Cardiac septum (tissue), 1 donor: ENCODE measurements at places on chromosomes 2 and 18. TPM values are rescaled to one million over a fixed set of nuclear protein-coding genes. Genes with fewer than 3 reads are reported as not detected.

GRCh38 chr18:79975985-79976680 is 11.7 kb downstream of the HSBP1L1 start:
- no peak for DNase-seq

The IL37 gene
- total RNA-seq = not detected

The GREB1L gene
- 16.2 TPM for total RNA-seq

DNA sequence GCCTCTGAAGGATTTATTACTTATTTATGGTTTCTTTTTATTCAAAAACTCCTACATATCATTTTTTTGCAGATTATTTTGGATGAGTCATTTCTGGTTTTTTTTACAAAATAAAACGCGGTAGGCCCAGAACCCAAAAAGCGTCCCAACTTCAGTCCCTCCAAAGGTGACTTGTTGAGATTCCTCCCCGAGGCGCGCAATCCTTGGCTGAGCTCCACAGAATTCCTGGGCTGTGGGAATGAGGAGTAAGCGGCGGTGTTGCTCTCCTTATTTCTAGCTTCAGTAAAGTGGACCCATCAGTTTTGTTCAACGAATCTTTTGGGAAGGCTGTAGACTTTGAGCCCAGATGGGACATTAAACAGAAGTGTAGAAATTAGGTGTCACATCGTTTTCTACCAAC is 67.0 kb upstream of the RMP24 start:
- DNase-seq = no peak

DNA sequence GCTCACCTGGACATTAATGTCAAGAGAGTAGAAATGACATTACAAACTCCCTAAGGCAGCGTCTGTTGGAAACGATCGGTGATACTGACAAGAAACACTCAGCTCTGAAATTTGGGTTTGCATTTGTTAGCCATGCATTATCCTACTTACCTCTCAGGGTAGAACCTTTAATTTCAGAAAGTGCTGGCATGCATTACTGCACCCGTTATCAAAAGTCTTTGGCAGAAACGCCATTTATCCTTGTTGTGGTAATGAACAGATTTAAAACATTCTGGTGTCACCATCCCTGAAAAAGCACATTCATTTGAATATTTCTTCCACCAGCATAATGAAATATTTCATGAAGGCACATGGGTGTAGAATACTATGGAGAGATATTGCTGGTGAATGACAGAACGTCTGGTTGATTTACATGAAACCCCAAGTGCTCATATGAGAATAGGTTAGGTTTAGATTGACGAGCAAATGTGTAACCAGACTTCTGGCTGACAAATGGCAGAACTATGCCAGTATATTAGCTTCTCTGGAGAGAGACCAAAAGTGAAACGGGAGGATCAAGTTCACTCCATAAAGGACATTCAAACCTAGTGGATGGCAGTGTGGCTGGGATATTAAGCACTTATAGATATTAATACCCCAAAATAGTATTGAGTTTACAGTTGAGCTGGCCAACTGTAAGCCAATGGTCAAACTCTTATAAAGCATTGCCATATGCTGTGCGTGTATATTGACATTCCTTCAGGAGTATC is 53.5 kb upstream of the ITGB6 start:
- no peak for DNase-seq

- no peak for DNase-seq
Measured at GRCh38 chr2:215870986-215871385, 142.4 kb downstream of the MREG start.

DNA sequence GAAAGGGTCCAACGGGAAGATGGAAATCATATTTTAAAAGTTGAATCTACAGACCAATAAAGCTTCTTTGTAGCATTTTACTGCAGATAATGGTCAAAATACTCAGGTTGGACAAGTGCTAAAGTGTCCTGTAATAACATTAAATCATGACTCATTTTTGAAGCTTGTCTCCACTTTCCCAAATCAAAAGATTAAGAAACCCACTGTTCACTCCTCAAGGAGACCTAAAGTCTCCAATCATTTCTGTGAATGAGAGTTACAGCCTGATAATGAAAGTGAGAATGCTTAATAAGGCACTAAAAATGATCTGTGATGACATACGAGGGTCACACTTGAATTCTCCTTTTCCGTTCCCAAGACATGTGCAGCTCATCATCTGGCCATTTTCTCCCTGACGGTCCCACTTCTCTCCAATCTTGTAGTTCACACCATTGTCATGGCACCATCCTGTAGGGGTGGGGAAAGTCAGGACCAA is 53.4 kb downstream of the ATIC start:
- DNase-seq = no peak

DNA sequence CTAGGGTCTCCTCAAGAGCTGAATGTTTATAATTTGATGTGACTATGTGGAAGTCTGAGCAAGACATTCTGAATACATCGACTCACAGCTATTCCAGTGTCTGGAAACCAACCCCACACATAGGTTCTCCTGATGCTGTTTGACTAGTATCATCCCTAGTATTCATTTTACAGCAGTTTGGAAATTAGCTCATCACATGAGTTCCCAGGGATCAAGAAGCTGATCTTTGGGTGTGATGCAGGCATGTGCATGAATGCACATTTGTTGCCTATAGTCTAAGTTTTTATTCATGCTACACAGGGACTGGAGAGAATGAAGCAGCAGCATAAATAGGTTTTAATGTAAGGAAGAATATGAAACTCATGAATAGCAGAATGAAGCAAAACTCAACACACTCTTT is 284.3 kb upstream of the SPRED2 start:
- DNase-seq = no peak

The ZBTB14 gene
- 8.1 TPM for total RNA-seq

The C2orf92 gene
- total RNA-seq = 4.6 TPM

The SIX2 gene
- 0.89 TPM for total RNA-seq

GRCh38 chr2:105407946-105408743 is 9.3 kb upstream of the FHL2 start:
- no peak for DNase-seq

DNA sequence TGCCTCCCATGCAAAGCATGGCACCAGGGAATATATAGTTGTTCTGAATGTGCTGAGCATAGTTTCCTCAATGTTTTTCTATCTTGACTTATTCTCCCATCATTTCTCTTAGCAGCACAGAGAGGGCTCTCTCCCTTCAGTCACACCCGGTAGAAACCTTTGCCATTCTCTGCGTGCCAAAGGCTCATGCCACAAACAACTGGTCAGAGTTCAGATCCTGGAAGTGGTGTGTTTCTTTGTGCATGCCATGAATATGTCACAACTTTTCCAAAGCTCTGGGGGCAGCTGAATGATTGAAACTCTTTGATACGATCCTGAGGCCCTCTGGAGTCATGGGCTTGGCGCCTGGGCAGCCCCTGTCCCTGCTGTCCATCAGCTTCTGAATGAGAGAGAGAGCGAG is 28.0 kb upstream of the EDAR start:
- no peak for DNase-seq
